IMR-90 (cell line): ENCODE measurements at places on chromosomes 5 and 9. TPM values are rescaled to one million over a fixed set of nuclear protein-coding genes. Genes with fewer than 3 reads are reported as not detected.
A peak's percentile ranks its signal among the peaks of the same experiment; 100 is the strongest.

GRCh38 chr9:96241391-96241809, 60.6 kb downstream of the HSD17B3 start:
- DNase-seq = no peak

SMIM3 gene
- 36.1 and 37.5 TPM in 2 replicates for total RNA-seq

DNA sequence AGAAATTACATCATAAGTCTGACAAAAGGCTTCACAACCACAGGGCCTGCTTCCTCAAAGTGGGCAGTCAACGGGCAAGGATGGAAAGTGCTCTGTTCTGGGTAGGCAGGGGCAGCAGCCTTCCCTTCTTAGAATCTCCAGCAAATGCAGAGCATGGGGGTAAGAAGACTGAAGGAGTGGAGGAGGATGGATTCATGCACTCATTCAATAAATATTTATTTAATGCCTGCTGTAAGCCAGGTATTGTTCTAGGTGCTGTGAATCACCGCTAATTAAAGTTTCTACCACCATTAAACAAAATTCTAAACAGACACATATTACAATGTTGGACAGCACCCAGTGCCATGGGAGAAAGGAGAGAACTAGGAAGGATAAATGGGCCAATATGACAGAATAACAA, 195.6 kb downstream of the ELAVL2 start:
- no peak for DNase-seq

DNA sequence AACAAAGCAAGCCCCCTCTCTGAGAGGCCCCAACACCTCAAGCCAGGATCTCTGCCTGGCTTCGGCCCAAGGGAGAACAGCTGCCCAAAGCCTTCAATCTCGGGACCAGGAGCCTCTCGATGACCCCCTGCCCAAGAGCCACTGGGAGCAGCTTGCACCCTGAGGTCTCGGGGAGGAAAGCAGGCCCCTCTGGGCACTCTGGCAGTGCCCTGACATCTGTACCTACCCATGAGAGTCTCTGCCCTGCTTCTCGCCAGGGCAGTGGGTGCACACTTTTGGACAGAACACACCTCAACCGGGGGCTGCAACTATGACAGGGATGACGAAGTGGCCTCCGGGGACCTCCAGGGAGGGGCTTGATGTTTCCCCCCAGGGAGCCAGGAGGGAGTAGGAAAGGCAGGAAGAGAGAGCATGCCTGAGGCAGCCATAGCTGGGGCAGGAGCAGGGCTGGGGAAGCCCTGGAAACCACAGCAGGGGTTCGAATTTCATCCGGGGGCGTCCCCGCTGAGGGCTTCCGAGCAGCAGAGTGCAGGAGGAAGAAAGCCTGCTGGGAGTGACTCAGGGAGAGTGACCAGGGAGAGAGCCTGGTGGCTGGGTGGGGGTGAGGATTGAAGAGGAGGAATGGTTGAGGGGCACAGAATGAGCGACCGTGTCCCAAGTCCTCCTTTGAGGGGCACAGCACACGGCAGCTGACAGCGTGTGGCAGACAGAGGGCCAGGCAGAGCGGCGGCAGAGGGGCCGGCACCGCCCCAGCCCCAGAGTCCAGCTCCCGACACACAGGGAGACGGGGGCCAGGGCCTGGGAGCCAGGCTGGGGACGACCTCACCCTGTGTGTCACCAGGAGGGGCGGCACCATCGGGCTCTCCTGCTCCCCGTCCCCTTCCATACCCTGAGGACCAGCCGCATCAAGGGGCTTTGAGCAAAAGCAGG, 1.8 kb downstream of the LPCAT1 start:
- peak; percentile 87 for DNase-seq

NR5A1 gene
- total RNA-seq = not detected in 2 replicates

GRCh38 chr9:87963770-87964169, 10.6 kb downstream of the CDK20 start:
- no peak for DNase-seq

DNA sequence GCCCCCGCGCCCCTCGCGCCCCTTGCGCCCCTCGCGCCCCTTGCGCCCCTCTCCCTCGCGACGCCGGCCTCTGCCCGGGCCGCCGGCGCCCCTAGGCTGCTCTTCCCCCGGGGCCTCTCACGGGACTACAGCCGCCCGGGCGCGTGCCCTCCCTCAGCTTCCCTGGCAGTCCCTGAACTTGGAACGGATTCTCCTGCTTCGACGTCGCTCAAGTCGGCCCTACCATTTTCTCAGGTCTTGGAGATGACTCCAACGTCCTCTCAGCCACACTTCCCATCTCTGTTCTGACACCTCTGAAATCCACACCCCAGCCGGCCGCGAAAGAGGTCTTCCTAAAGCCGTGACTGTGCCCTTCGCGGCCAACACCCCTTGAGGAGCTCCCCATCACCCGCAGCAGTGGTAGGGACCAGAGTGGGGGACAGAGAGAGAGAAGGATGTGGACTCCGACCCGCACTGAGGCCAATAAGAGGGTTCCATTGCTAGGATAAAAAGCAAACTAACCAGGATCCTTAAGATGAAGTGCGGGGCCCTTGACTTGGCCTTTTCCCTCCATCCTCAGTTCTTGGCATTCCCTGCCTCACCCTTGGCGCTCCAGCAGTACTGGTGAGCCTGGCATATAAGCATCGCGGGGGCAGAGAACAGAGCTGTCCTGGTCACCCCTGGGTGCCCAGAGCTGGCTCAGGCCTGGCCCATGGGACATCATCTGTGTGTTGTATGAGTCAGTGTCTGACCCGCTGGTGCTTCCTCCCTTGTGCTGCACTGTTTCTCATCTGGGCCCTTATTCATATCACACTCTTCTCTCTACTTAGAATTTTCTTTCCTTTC, 38.6 kb upstream of the GARNL3 start:
- DNase-seq = peak; percentile 17

DNA sequence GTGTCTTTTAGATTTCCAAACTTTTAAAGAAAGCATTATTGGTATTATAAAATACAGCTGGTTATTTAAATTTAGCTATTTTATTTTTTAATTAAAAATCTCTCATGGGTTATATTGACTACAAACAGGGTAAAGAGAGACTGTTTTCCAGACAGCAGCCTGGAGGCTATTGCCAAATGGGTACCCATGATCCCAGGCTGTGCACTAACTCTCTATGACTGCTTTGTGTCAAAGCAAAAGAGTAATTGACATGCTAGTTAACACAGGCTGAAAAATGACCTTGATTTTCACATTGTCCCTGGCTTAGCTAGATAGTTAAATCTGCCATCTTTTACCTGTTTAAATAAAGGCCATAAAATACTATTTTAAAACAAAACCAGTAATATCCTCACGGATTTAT, 589.7 kb downstream of the ANXA1 start:
- DNase-seq = no peak

DNA sequence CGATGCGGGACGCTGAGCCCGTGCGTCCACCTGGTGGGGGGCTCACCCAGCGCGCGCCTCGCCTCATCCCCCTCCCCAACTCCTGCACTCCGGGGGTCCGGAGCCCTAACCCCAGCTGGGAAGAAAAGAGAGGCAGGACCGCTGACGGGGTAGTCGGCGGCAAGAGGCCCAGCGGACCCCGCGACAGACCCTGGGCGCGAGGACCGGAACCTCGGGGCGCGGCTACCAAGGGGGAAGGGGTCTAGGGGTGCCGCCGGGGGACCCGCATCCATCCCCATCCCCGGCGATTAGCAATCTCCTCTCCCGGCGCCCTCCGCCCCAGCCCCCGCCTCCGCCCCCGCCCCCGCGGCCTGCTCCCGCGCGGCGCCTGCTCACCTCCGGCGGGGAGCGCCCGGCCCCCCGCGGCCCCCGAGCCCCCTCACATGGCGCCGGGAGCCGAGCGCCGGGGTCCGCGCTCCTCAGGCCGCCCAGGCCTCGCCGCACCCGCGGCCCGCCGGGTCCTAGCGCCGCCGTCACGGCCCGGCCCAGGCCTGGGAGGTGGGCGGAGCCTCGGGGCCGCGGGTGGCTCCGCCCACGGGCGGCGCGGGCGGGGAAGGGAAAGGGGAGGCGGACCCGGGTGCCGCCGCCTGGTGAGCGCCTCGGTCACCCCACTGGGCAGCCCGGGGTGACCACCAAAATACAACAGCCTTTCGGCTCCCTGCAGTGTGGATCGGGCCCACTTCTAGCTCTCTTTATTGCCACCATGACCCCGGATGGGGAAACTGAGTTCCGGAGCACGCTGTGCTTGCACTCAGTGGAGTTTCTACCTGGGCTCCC, at the start of gene ST6GALNAC6:
Gene ST6GALNAC6 (minus strand): TSS at position 476 of the 816 bp plus-strand sequence. CDS start 1,622 bp downstream, outside the sequence.
- DNase-seq = peak; percentile 68

GRCh38 chr5:110965773-110966581, 105.5 kb upstream of the TSLP start:
- no peak for DNase-seq

- peak; percentile 13 for DNase-seq
Observed at GRCh38 chr5:160556846-160557245, 135.2 kb downstream of the PTTG1 start.

GRCh38 chr5:143249851-143250250, 153.6 kb downstream of the NR3C1 start:
- DNase-seq = peak; percentile 26

DNA sequence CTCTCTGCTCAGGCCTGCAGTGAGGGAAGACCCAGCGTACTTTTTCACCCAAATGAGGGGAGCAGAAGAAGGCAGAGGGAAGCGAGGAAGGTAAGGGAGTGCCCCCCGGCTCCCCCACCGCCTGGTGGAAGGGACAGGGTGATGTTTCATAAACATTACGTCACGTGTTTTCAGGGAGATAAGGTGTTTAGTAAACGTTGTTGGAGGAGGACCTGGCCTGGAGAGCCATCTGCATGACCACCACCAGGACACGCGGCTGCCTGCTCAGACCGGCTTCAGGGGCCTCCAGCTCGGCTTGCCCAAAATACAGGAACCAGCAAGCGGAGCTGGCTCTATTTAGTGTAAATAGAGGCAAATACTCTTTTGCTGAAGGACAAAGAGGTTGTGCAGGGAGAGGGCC, 40.0 kb upstream of the C5orf58 start:
- no peak for DNase-seq

- peak; percentile 11 for DNase-seq
Observed at GRCh38 chr5:153896117-153896516, 142.6 kb downstream of the FAM114A2 start.

- no peak for DNase-seq
Observed at GRCh38 chr5:118144540-118144939, 843.8 kb downstream of the DTWD2 start.

- no peak for DNase-seq
Observed at GRCh38 chr5:34483442-34484033, 172.6 kb upstream of the RAI14 start.

ADCY2 gene
- total RNA-seq = not detected in 2 replicates

ENTPD2 gene
- total RNA-seq = not detected in 2 replicates

DNA sequence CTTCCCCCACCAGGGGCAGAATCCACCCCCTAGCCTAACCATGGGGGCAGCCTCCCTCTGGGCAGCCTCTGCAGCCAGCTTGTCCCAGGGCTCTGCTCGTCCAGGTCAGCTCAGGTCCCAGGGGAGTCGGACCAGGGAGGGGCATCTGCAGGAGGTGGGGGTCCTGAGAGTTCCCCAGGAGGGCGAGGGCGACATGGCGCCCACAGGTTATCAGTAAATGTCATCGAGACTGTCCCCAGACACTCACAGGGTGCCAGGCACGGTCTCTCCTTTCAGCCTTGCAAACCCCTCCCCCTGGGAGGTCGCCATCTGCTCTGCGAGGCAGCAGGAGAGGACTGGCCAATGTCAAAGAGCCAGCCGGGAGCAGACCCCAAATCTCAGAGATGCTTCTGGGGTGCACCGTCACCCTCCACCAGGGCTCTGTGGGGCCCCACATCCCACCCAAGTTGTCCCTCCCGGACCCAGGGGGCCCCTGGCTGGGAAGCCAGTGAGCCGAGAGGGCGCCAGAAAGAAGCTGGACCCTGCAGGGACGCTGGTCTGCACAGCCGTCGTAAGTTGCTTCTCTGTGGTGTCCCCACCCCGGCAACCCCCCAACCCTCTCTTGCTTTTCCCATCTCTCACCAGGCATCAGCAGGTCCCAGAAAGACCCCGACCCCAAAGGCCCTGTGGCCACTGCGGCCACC, 69.3 kb downstream of the NTNG2 start:
- no peak for DNase-seq

DNA sequence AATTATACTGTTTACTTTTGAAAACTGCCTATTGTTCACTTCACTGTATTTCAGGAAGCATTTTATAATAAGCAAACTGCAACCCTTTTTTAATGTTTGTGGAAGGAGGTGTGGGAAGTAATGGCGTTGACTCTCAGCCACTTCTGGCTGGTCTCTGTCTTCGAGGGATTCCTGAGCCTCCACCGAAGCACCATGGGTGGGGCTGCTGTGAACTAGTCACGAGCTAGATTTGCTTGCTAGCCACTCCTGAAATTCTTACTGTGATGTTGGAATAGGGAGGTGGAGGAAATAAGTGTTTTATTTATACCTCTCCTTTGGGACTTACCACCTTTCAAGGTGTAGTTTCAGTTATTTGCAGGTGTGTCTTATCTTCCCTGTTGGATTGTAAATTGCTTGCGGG, 26.8 kb downstream of the PIP5K1B start:
- DNase-seq = no peak

GRCh38 chr5:64015824-64016223, 53.6 kb upstream of the HTR1A start:
- no peak for DNase-seq

GRCh38 chr9:109506097-109506712, 8.1 kb upstream of the PTPN3 start:
- no peak for DNase-seq

GPR151 gene
- total RNA-seq = not detected in 2 replicates

PCDHGA2 gene
- total RNA-seq = 3.3 and 3.4 TPM in 2 replicates

HRH2 gene
- not detected in 2 replicates for total RNA-seq

DNA sequence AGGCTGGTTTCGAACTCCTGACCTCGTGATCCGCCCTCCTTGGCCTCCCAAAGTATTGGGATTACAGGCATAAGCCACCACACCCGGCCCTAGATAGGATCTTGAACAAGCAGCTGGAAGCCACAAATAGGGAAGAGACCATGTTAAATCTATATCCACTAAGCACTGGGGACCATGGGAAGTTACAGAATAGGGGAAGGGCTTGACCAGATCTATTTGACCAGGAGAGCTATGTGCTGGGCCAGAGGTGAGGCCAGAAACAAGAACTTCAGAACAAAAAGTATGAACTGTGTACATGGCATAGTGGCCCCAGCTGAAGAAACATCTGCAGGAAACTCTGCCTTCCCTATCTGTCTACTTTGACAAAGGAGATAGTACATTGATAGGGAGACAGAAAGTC, 10.8 kb downstream of the KLF4 start:
- DNase-seq = no peak

- no peak for DNase-seq
Observed at GRCh38 chr9:109422641-109423040, 75.5 kb downstream of the PTPN3 start.

DNA sequence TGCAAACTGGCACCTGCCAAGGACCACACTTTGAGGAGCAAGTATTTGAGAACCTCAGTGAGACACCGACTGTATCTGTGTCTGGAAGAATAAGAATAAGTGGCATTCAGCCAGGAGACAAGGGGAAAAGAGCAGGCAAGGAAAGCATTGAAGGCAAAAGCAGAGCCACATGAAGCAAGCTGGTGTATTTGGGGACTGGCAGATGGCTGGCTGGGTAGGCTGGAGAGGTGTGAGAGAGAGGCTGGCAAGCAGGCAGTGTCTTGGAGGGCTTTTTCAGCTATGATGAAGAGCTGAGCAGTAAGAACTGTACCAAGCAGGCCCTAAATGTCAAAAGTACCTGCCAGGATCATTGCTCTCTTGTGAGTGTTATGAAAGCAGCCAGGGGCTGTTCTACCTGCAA, 14.1 kb upstream of the C5orf58 start:
- no peak for DNase-seq

RANBP17 gene
- total RNA-seq = 29.0 and 29.7 TPM in 2 replicates

- no peak for DNase-seq
Observed at GRCh38 chr9:120338340-120338739, 241.6 kb downstream of the CDK5RAP2 start.

TOR4A gene
- total RNA-seq = 9.7 and 11.4 TPM in 2 replicates
